CD4-positive, alpha-beta T cell treated with Interleukin-12 subunit alpha and Interleukin-12 subunit beta, for 1 hour (primary cell): ENCODE measurements at places on chromosomes 2 and 18.

DNA sequence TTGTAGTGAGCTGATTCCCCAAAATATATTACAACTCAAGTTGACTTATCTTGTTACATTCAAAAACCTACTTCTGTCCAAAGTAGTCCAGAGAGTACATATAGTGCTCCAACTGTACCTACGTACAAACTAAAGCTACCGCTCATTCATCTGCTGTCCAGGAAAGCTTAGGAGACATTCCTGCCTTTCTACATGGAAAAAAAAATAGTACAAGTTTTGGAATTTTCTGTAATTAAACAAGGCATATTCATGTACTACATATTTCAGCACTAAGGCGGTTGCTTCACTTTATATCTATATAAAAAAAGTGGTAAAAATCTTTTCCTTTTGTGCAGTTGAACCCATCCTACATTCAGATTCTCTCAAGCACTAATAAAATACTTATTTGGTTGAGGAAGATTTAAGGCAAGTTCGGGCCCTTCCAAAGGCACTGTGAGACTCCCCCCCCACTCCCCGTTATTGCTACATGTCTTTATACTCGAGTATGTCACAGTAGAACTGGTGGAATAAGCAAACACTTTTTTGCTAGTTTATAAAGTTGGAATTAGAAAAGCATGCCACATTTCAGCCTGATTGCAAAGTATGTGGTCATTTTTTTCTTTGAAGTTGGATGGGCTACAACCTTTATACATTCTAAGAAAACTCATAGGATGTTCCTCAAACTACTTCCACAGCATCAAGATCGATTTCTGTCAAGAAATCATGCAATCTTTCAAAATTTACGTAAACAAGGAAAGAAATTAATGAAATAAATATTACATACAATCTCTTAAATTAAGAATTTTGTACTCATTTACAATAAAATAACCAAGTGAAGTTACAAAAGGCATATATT is 3.7 kb downstream of the ZFP36L2 start:
- DNase-seq = peak; percentile 29

GRCh38 chr18:45761512-45762114 is 37.6 kb downstream of the SLC14A1 start:
- DNase-seq = no peak

GRCh38 chr2:162072976-162073887 is 783 bp downstream of the DPP4 start:
- no peak for DNase-seq

DNA sequence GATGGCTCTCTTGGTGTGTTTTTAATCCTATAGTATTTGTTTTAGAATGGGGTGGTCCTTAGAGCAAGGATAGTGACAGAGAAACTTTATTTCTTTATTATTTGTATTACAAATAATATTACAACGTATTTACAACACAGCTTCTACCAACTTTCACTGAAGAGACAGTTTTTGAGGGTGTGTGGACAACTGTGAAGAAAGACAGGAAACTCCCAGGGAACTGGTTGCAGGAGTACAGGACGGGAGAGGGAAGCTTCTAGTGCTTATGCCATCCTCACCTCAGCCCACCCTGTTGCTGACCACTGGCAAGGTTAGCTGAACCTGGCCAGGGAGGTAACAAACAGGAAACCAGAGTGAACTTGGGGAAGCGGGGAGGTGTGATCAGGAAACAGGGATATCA is 251.7 kb downstream of the BCL11A start:
- no peak for DNase-seq

GRCh38 chr2:156429211-156429610 is 7.0 kb upstream of the GPD2 start:
- DNase-seq = no peak

GRCh38 chr2:77864426-77864825 is 342.2 kb upstream of the LRRTM4 start:
- no peak for DNase-seq

- no peak for DNase-seq
Measured at GRCh38 chr2:39408351-39409136, 28.5 kb downstream of the MAP4K3 start.

DNA sequence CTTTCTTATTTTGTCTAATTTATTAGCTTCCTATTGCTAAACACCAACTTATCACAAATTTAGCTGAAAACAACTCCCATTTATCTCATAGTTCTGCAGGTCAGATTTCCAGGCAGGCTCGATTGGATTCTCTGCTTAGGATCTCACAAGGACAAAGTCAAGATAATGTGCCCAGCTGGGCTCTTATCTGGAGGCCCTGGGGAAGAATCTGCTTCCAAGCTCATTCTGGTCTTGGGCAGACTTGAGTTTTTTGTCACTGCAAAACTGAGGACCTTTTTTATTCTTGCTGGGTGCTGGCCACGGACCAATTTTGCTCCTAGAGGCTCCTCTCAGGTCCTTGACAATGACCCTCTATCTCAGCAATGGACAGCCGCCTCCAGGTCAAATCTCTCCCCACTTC is 215.5 kb downstream of the TRIB2 start:
- no peak for DNase-seq

DNA sequence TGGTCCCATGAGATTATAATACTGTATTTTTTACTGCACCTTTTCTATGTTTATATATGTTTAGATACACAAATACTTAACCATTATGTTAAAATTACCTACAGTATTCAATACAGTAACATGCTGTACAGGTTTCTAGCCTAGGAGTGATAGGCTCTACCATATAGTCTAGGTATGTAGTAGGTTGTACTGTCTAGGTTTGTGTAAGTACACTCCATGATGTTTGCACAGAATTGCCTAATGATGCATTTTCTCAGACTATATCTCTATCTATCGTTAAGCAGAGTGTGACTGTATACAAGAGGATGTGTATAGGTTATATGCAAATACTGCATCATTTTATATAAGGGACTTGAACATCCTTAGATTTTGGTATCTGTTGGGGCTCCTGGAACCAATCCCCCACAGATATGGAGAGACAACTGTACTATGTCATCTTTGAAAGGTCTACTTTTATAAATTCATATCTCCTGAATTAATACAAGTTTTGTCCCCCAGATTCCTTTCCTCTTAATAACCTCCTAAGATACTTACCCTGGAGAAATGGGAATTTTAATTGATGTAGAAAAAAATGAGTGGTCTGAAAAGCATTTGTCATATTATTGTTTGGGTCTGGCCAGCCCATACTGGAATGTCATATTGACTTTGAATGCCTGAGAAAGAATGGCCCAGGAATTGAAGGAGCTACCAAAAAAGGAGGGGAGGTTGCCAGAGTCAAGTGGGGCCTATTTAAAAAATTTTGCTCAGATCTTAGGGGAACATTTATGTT is 36.6 kb downstream of the EHBP1 start:
- no peak for DNase-seq

DNA sequence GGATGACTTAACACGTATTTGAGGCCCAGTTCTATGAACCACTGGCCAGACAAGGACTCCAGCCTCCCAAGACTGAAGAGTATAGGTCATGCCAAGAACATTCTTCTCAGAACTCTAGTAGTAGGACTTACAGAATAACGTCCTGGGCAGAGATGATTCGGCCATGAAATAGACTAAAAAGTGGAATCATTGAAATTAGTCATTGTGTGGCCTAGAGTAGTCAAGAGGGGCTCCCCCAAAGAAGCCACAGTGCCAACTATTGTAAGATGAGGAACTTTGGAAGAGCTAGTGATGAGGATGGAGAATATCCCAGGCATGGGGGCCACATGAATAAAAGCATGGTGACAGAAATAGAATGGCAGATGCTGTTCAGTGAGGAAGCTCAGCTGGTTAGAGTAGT is 101.1 kb downstream of the TRIB2 start:
- no peak for DNase-seq

DNA sequence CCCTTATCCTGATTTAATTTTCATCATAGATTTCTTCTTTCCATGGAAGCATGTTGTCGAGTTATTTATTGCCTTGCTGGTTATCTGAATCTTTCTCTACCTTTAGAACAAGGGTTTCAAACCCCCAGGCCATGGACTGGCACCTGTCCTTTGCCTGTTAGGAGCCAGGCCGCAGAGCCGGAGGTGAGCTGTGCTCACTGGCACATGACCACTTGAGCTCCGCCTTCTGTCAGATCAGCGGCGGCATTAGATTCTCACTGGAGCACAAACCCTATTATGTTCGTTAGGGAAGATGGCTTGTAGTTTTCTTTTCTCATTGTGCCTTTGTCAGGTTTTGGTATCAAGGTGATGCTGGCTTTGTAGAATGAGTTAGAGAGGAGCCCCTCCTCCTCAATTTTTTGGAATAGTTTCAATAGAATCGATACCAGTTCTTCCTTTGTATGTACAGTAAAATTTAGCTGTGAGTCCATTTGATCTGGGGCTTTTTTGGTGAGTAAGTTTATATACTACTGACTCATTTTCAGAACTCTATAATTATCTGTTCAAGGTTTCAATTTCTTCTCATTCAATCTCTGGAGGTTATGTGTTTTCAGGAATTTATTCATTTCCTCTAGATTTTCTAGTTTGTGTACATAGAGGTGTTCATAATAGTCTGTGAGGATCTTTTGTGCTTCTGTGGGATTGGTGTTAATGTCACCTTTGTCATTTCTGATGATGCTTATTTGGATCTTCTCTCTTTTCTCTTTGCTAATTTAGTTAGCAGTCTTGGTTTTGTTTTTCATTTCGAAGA is 668.0 kb upstream of the FAM98A start:
- DNase-seq = no peak

GRCh38 chr2:150495993-150496627 is 8.6 kb upstream of the RND3 start:
- no peak for DNase-seq

DNA sequence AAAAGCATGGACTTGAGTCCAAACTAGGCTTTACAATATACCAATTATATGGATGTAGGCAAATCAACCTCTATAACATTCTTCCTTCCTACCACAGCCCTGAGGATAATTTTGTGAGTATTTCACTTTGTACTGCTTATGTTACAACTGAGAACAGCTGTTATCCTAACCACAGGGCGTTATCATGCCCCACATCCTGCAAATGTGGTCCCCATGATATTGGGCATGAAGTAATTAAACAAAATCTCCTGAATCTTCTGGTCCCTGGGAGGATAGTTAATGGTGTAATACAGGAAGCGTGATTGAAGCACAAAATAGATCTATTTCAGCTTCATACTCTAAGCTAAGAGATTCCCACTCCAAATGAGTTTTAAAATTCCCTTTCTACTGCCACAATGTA is 223.6 kb downstream of the CDH20 start:
- DNase-seq = no peak

DNA sequence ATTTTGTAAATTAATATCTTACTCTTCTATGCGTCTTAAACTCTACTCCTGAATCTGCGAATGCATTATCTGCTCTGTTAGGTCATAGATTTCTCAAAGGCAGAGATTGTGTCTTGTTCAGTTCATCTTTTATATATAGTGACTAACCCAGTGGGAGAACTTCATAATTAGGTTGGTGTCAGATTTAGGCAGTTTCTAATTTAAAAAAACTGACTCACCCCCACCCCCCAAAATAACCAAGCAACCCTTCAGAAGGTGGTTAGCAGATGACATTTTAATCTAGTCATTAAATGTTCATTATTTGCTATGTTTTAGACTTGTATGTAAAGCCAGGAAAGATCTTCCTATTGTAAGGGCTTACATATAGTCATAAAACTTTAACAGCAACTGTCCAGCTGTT is 10.4 kb downstream of the SERPINB12 start:
- no peak for DNase-seq

DNA sequence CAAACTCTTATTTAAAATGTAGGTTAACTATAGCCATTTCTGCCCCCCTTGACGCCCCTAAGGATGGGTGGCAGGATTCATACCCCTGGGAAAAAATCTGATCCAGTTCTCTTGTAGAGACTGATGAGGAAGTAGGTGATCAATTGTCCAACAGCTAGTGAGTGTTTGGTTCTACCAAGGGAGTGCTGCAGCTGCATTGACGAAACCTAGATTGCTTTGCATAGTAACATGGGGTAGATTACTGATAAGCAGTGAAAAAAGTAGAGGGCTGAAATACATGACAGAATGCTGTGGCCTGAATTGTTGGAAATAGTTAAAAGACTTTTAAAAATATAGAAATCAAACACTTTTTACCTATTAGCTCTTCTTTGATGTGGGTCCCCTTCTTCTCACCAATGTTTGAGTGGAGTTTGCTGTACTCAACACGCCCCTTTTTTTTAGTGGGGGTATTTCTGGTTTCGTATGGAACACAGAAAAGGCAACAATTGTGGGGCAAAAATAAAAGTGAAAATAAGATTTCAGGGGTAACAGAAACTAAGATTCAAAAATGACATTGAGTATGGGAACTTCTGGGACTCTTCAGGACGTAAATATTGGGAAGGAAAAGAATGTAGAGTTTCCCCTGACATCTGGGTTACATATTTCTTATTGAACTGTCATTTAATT is 66.2 kb downstream of the MAIP1 start:
- DNase-seq = no peak

- DNase-seq = no peak
Measured at GRCh38 chr2:240413813-240414429, 21.5 kb upstream of the GPC1 start.

- no peak for DNase-seq
Measured at GRCh38 chr2:171830039-171830438, 64.0 kb downstream of the SLC25A12 start.
